SHP77 (cell line): ENCODE measurements at places on chromosomes 1 and 21.

DNA sequence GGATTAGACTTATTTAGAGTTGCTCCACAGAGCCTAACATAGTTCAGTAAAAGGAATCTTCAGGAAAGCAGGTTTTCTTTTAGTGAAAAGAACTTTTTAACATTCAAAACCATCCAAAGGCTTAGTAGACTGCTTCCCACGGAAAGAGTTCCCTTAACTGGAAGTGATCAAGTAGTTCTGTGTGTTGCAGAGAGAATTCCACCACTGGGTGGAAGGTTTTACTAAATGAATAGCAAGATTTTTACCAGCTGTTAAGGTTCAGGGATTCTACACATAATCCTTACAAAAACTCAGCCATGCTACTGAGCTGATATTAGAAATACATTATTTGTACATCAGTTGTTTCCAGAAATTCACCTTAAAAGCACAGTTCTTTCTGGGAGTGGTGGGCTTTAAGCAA is 119.7 kb downstream of the GDAP2 start:
- DNase-seq, result no peak

- no peak for DNase-seq
Observed at GRCh38 chr1:219374046-219374566, 200.4 kb downstream of the LYPLAL1 start.

DNA sequence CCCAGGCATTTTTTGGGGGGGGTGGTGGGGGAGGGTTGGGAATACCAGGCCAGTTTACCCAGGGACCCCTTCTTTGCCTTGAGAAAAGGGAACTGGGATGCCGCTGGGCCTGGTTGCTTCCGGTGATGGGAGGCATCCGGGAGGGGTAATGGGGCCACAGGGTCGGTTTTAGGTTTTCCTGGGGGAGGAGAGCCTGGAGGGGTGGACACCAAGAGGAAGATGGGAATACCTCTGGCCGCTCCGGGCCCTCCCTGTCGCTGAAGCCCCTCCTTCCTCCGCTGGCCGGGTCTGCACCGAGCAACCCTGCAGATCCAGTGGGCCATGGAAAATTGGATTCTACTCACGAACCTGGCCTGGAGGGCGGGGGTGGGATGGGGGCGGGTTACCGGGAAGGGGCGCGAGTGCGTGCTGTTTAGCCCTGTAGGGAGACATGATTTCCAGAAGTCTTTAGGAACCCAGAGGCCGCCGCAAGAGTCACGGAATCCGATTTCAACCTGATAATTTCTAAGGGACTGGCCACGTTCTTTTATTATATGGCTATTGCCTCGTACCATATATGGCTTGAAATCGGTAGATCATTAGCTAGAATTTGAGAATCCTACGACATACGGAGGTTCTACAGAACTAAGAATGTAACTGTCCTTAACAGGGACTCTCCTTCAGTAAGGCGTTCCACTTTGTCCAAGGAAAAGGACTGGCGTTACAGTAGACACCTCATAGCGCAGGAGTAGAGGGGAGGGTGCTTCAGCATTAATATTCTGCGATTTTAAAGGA is 749 bp downstream of the AKIRIN1 start:
- DNase-seq, result peak; percentile 15

GRCh38 chr1:231187571-231187970 is 25.7 kb downstream of the TRIM67 start:
- DNase-seq, result no peak

DNA sequence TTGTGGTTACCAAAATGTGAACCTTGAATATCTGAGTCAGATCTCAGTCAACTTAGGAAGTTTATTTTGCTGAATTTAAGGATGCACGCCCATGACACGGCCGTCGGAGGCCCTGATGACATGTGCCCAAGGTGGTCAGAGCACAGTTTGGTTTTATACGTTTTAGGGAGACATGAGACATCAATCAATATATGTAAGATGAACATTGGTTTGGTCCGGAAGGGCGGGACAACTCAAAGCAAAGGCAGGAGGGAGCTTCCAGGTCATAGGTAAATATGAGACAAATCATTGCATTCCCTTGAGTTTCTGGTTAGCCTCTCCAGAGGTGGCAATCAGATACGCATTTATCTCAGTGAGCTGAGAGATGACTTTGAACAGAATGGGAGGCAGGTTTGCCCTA is 1.0 kb upstream of the PRMT2 start:
- DNase-seq, result no peak

GRCh38 chr1:183989078-183989577 is 48.4 kb downstream of the COLGALT2 start:
- no peak for DNase-seq
